ENCODE measurements at places on chromosomes 12 and 14.

DNA sequence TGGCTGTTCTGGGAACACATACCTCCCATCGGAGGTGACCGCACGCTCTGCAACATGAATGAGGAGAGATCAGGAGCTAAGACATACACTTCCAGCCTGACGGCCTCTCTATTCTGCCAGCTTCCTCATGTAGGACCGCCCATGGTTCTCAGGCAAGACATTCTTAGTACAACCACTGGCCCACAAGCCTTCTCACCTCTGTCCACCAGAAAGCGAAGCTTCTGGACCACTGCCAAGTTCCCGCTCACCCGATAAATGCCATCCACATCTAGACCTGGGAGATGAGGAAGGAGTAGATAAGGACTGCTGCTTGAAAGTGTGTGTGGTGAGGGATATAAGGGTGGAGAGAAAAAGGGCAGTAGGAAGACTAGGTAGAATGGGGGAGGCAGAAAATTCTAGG, 5.2 kb downstream of the ARHGAP9 start:
- DNase-seq = no peak

- DNase-seq = no peak
These were observed 23.1 kb upstream of the LRTM2 start for GRCh38 chr12:1797011-1797901.

GRCh38 chr12:2009623-2010022, 5.4 kb upstream of the DCP1B start:
- DNase-seq = no peak

- no peak for DNase-seq
These were observed 1233.3 kb upstream of the SEL1L start for GRCh38 chr14:82766996-82767395.

GRCh38 chr12:33876618-33877017, 145.7 kb upstream of the ALG10 start:
- no peak for DNase-seq

DNA sequence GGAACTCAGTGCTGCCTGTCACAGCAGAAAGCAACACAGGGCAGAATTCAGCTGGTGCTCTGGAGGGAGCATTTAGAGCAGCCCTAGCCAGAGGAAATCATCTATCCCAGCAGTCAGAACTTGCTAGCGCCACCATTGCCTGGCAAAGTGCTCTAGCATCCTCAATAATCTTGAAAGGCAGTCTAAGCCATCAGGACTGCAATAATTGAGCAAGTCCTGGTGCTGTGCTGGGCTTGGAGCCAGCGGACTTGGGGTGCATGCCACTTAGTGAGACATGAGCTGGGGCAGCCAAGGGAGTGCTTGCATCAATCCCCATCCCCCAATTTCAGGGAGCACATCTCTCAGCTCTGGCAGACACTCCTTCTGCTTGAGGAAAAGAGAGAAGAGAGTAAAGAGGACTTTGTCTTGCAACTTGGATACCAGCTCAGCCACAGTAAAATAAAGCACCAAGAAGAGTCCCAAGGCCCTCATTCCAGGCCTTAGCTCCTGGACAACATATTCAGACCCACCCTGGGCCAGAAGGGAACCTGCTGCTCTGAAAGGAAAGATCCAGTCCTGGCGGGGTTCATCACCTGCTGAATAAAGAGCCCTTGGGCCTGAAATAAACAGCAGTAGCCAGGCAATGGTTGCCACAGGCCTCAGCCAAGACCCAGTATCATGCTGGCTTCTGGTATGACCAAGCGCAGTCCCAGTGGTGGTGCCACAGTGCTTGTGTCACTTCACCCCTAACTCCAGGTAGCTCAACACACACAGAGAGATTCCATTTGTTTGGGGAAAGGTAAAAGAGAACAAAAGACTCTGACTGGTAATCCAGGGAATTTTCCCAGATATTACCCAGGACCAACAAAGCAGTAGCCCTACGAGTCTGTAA, 44.5 kb upstream of the ZDHHC17 start:
- DNase-seq = no peak
